ENCODE measurements at places on chromosomes 7 and 10. TPM values are rescaled to one million over a fixed set of nuclear protein-coding genes. Genes with fewer than 3 reads are reported as not detected.

Gene CHST3
- polyA plus RNA-seq, result 6.0 TPM

Gene STEAP2
- 9.5 TPM for polyA plus RNA-seq

Gene EPHA1
- 0.26 TPM for polyA plus RNA-seq

Gene FLNC
- polyA plus RNA-seq, result 43.7 TPM

Gene ADAM8
- 1.6 TPM for polyA plus RNA-seq

Gene MAGI2
- polyA plus RNA-seq, result 1.1 TPM

Gene FKBP6
- polyA plus RNA-seq, result not detected

Gene DRGX
- 0.11 TPM for polyA plus RNA-seq

Gene ENTPD1
- 0.02 TPM for polyA plus RNA-seq

Gene TBXAS1
- polyA plus RNA-seq, result 4.4 TPM

Gene GOT1
- polyA plus RNA-seq, result 10.9 TPM

Gene SEMA3D
- polyA plus RNA-seq, result 48.7 TPM

Gene SYT15B
- not detected for polyA plus RNA-seq

Gene CH25H
- not detected for polyA plus RNA-seq

Gene NYAP1
- 6.0 TPM for polyA plus RNA-seq

Gene AOAH
- not detected for polyA plus RNA-seq

Gene TAS2R4
- 0.19 TPM for polyA plus RNA-seq
